ENCODE measurements at places on chromosomes 5 and 9.

DNA sequence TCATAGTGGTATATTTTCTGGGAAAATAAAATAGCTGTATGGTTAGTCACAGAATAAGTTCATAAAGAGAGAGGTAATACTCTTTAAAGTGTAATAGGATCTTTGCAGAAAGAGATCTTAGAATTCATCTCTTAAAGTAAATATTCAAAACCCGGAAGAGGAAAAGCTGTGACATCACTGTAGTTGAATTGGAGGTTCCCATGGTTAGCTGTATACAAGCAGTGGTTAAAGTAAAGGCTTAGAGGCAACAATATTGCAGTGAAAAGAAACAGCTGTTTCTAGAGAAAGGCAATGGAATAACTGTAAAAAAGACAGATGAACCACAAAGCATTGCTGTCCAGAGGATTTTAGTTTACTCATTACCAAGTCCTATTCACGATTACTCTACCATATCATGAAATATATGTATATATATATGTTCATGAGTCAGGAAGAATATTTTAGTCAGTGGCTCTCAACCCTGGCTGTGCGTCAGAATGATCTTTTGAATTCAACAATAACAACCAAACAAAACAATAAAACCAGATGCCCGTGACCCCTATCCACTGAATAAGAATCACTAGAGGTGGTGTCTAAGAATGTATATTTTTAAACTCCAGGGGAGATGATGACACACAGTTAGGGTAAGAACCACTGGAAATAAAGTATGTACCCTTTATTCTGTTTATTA lies 4.7 kb downstream of the ERCC6L2 start:
- no peak for DNase-seq

- no peak for DNase-seq
Observed at GRCh38 chr9:127976498-127976897, 4.3 kb downstream of the EEIG1 start.

DNA sequence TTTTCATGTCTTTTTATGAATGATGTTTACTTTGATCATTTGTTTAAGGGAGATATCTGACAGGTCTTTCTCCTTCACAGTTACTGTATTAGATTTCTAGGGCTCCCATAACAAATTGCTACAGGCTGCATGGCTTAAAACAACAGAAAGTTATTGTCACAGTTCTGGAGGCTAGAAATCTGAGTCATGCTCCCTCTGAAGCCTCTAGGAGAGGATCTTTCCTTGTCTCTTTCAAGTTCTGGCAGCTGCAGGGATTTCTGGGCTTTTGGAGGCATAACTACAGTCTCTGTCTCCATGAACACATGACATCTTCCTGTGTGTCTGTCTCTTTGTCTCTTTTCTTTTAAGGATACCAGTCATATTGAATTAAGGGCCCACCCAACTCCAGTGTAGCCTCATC lies 557.3 kb upstream of the SEMA6A start:
- no peak for DNase-seq

- DNase-seq = no peak
Observed at GRCh38 chr9:117296453-117296852, 118.4 kb downstream of the ASTN2 start.

GRCh38 chr9:135489188-135489906 lies 9.8 kb downstream of the PPP1R26 start:
- DNase-seq = no peak
